ENCODE measurements at places on chromosomes 12 and 14. TPM values are rescaled to one million over a fixed set of nuclear protein-coding genes. Genes with fewer than 3 reads are reported as not detected.

The SLC39A2 gene
- not detected for total RNA-seq

The LARP4 gene
- total RNA-seq, result 45.0 TPM

The ERBB3 gene
- 3.6 TPM for total RNA-seq

The ACSM4 gene
- not detected for total RNA-seq

The TSPAN19 gene
- 0.67 TPM for total RNA-seq

The OR6C3 gene
- not detected for total RNA-seq

The DIO3 gene
- not detected for total RNA-seq

- DNase-seq, result no peak
Measured at GRCh38 chr12:20487519-20487918, 119.2 kb downstream of the PDE3A start.

DNA sequence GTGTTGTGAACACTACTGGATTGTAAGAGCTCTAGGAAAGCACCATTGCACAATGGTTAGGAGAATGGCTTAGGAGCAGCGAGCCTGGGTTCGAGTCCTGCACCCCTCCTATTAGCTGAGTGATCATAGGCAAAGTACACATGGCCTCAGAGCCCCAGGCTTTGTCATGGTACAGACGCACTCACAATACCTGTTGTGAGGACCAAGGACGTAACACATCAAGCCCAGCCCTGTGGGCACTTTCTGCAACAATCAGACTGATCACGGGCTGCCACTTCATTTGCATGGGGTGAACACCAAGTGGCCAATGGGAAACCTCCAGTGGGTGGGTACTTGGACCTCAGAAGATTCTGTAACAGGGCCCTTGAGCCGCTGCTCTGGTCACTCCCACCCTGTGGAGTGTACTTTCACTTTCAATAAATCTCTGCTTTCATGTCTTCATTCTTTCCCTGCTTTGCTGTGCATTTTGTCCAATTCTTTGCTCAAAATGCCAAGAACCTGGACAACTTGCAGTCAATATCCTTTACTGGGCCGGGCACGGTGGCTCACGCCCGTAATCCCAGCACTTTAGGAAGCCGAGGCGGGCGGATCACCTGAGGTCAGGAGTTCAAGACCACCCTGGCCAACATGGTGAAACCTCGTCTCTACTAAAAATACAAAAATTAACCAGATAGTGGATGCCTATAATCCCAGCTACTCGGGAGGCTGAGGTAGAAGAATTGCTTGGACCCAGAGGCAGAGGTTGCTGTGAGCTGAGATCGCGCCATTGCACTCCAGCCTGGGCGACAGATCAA is 28.2 kb downstream of the GLRX5 start:
- no peak for DNase-seq

- no peak for DNase-seq
Measured at GRCh38 chr12:2465681-2466080, 329.1 kb upstream of the FKBP4 start.

DNA sequence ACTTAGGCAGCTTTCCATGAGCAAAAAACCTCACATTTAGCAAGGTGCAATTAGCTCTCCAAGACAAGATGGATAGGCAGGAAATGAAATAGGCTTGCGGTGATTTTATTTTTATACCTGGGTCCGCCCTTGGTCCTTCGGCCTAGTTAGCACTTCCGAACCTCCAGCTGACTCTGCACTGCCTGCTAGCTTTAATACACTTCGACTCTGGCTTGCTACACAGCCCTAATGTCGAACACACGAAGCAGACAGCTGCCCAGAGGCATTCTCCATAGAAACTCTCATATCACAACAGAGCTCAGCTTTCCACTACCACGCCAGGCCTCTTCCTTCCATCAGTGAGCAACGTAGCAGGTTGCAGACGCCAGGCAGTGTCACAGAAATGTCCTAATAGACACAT is 688.0 kb downstream of the VRK1 start:
- DNase-seq, result no peak

DNA sequence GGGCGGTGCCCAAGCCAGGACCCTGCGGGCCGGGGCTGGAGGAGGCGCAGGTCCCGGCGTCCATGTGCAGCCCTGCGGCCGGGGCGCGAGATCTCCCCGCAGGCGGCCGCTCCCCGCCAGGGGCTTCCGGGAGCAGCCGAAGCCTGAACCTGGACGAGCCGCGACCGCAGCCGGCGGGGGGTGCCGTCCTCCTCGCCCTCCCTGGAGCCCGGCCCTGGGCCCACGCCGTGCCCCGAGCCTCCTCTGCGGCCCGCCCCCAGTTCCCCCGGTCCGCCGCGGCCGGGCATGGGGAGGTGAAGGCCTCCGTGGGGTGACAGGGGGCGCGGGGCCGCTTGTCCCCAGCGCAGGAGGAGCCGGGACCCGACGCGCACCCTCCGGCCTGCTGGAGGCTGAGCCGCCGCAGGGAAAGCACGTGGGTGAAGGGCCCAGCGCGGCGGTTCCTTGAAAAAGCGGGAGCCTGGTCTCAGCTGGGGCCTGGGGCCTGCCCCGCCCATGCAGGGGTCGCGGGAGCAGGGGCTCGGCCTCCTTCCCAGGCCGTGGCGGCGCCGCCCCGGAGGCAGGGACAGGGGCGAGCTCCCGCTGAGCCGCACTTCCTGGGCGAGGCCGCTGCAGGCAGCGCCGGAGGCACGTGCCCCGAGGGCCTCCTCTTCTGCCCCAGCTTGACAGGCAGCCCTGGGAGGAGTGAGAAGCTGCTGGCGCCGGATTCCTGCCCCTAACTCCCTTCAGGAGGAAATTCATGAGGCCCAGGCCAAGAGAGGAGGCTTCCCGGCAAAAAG is 55.6 kb upstream of the PPP2R5C start:
- DNase-seq, result no peak
